CD4-positive, alpha-beta T cell treated with Interleukin-12 subunit alpha and Interleukin-12 subunit beta, for 1 hour (primary cell): ENCODE measurements at places on chromosomes 16 and 17.

GRCh38 chr16:4514606-4515005, 24.0 kb downstream of the CDIP1 start:
- no peak for DNase-seq

GRCh38 chr17:37483311-37484039, 6.2 kb upstream of the DUSP14 start:
- no peak for DNase-seq

DNA sequence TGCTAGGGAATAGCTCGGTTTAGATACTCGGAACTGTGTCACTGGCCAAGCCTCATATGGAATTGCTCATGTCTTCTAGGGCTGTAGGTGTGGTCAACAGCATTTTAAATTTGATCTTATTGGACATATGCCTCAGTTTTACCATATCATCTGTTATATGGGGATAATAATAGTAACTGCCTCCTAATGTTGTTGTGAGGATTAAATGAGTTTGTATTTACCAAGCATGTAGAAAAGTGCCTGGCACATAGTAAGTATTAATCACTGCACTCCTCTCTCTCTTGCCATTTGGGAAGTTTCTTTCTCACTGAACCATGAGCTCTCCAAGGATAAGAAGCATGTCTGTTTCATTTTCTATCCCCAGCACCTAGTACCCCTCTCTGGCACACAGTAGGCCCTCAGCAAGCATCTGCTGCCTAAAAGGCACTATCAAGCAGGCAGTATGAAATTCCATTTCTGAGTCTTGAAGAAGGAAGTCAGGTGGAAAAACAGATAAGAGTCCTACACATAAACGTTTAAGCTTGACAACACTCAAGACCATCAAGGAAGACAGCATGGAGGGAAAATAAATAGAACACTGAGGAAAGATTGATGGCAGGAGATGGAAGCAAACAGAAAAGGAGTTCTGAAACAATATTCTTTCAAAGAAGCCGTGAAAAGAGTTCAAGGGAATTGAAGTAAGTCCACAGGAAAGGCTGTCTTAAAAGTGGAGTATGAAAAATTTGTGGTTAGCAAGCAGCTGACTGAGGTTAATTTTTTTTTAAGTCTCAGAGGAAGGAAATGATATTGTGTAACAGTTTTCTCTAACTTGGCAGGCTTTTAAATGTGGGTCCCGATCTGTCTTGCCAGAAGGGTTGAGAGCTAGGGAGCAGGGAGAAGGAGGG, 2.2 kb upstream of the ATP6V0A1 start:
- peak; percentile 63 for DNase-seq

DNA sequence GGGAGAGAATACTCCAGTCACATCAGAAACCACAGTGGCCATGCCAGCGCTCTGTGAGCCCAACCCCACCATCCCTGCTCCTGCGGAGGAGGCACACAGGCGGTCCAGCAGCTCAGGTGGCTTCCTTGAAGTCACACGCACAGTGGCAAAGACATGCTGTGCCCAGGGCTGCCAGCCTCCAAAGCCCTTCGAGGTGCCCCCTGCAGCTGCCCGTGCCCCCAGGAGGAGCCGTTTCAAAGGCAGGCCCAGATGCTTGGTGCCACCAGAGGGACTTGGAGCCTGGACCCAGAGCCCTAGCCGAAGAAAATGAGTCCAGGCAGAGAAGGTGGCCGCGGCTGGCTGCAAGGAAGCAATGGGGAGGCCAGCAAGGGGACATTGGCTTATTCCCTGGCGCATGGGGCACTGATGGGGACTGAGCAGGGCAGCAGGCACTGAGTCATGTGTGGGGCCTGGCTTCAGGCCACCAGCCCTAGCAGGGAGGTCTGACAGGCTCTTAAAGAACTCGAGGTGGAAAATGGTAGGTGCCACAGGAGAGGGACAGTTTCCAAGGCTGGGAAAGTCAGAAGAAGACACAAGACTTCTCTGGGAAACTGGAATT, 17.2 kb upstream of the CACNG1 start:
- DNase-seq, result no peak

DNA sequence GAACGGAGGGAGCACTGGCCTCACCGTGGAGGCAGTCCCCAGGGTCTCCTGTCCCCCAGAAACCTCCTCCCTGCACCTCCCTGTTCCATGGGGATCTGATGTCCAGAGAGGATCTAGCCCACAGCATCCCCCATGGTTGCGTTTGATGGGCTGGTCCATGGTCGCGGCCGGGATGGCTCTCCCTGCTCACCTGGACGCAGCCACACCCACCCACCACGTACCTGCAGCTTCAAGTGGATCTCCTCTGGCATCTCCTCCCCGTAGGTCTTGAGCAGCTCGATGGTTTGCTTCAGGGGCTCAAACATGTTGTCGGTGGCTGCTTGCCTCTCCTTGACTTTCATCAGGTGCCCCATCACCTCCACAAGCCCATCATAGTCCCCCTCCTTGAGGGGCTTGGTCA, 47.9 kb downstream of the DNAH17 start:
- DNase-seq, result no peak

GRCh38 chr16:49700251-49701064, 155.5 kb downstream of the ZNF423 start:
- no peak for DNase-seq

- no peak for DNase-seq
These were observed 65.8 kb downstream of the RMI2 start for GRCh38 chr16:11411059-11411550.
